Fibroblast of the conjunctiva (primary cell): ENCODE measurements at places on chromosomes 7 and 10.

DNA sequence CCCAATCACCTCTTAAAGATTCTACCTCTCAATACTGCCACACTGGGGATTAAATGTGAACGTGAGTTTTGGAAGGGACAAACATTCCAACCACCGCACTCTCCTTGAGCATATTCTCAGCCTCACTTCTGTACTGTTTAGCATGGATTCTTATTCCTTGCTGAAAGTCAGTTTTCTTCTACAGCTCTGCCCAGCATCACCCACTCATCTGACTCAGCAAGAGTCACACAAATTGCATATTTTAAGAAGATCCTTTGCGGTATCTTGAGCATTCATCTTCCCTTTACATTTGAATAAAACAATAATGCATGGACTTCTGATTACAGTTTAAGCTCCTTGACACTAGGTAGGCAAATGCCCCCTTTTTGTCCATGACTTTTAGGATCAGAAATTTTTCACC is 251.6 kb upstream of the MKLN1 start:
- DNase-seq: no peak

DNA sequence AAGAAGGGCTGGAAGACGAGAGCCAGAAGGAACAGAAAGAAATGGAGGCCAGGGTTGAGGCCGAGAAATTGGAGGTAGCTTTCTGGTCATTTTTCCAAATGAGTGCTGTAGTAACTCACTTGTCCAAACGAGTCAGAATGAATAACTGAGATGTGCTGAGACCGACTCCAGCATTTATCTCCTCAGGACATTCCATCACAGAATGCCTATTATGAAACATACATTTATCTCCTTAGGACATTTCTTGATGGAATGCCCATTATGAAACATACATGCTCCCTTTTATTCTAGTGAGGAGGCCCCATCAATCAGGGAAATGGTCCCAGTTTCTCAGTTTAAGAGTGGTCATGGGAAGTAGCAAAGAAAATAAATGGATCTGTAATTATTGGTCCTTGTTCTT is 16.5 kb downstream of the AVL9 start:
- DNase-seq: no peak

- no peak for DNase-seq
Observed at GRCh38 chr10:88886557-88886956, 6.5 kb downstream of the STAMBPL1 start.

- no peak for DNase-seq
Observed at GRCh38 chr7:153852261-153852660, 199.9 kb upstream of the DPP6 start.

DNA sequence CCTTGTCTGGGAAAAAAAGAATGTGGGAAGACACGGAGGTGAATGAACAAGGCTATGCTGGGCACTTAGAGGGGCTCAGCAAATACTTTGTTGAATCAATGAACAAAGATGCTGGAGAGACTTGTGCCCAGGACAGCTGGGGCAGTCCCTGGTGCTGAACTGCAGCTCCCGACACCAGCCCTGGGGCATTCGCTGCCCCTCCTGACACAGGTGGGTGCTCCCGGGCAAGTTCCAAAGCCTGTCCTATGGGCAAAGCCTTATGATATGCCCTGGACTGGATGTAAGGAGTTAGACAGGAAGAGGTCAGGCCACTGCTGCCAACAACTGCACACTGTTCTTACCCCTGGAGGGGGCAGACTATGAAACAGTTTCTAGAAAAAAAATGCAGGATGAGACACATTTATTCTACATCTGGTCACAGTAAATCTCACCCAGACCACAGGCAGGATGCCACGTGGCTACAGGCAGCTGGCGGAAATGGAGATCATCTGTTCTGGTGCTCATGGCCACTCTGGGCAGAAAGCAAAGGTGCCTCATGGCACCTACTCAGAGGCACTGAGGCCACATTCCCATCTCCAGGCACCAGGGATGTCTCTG is 21.9 kb upstream of the FRAT2 start:
- DNase-seq: no peak

DNA sequence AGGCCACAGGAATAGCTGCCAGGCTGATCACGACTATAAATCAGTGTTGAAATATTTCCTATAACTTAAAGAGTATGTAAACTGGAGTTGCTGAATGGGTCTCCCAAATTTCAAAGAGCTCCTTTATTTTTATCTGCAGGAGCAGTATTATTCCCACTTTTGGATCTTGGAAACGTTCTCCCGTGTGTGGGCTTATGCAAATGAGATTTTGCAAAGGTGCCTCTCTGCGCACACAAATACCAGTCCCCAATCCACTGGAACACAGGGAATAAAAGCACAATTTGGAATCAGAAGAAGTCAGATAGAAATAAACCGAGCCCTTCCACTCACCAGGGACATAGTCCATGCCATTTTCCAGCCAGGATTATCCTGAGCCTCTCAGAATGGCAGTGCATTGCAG is 350.2 kb upstream of the CELF2 start:
- no peak for DNase-seq

DNA sequence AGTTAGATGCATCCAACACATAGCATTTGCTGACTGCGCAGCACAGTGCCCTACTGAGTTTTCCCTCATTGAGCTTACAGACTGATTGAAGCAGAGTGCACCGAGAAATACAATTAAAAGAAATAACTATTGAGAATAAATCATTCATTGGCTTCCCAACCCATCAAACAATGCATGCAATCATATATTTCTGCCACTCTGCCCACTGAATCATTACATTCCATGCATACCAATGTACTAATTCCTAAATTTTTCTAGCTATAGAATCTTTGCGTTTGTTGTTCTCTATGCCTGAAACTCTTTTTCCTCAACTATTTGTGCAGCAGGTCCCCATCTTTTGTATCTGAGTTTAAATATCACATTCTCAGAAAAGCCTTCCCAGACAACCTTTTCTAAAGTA is 783.8 kb downstream of the SORCS1 start:
- DNase-seq: no peak

GRCh38 chr10:2782265-2782664 is 285.1 kb upstream of the PFKP start:
- no peak for DNase-seq

- DNase-seq: no peak
Observed at GRCh38 chr7:131012477-131013031, 278.5 kb upstream of the KLF14 start.

GRCh38 chr10:101066146-101066895 is 4.5 kb downstream of the KAZALD1 start:
- DNase-seq: peak; percentile 63

DNA sequence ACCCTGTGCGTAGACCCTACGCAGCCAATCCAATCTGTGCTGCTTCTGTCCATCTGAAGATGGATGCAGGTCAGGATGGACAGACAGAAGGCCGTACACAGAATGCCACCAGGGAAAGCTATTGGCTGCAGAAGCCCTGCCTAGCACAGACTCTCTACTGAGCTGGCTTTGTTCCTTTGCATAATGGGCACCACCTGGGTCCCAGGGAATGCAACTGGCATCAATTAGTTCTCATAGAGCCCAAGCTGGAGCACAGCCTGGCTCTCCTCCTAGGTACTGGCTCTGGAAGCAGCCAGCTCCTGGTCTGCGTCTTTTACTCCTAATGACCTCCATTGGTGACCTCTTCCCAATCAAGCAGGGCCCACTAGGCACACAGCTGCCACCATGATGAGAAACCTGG is 26.8 kb upstream of the CACUL1 start:
- DNase-seq: no peak

- DNase-seq: no peak
Observed at GRCh38 chr10:29023678-29024077, 265.2 kb upstream of the LYZL1 start.

GRCh38 chr10:131907679-131908078 is 6.9 kb downstream of the PPP2R2D start:
- DNase-seq: no peak

DNA sequence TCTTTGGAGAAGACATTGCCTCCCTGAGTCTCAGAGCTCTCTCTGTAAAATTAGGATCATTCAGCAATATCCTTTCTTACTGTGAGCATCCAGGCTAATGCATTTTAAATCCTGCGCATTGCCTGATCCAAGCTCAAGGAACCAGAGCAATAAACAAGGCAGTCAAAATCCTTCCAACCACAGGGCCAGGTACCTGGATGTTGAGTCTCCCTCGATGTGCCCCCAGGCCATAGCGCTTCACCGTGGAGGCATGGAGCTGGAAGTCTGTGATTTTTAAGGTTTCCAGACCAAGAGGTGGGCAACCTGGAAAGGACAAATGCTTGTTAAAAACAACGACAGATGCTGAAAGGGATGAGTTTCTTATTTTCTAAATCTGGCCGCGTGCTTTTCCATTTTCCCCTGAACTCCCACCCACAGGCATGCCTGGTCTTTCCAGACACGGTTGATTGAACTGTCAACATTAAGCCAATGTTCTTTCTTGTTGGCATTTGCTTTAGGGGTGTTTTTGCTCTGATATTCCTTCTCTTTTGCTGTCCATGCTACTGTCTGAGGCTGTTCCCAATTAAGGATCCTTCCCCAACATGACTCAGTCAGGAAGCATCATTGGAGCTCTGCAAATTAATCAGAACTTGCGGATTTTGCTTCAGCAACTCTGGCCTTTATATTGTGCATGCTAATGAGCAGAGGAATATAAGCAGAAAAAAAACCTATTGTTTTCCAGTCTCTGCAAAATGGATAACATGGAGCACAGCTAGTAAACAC is 29.0 kb downstream of the CPXM2 start:
- DNase-seq: no peak

DNA sequence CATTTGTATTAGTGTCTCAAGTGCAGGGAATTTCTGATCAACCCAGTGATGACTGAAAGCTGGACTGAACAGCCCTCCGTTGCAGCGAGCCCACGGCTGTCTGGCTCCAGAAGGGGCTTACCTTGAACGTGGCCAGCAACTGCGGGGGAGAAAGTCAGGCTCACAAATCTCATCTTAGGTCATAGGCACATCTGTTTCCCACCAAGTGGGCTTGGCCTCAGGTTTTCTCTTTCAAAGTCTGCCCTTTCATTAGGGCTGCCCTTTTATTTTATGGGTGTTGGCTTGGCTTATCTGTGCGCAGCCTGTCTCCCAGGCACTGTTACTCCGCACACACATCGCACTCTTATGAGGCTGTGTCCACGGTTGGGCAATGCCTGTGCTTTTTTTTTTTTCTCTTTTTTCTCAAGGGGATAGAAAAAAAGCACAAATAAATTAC is 178.0 kb downstream of the JCAD start:
- DNase-seq: peak; percentile 26

- no peak for DNase-seq
Observed at GRCh38 chr7:2417981-2418481, 14.6 kb downstream of the CHST12 start.

DNA sequence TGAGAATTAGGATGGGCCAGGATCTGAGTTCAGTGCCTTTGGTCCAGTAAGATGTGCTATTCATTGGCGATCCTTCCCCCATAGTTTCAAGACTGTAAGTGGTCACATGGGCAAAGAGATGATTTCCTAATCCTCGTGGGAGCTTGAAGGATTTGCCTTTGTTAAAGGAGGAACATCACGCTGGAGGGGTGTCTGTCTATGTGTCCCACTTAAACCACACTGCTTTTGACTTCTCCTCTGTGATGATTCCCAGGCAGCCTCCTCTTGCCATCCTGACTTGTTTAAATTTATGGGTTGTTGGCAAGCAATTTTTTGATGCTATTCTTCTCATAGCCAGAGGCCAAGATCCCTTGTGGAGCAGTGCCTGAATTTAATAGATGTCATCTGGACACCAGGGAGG is 154.0 kb downstream of the TCF7L2 start:
- peak; percentile 40 for DNase-seq

GRCh38 chr7:2326951-2327350 is 12.7 kb upstream of the SNX8 start:
- no peak for DNase-seq

DNA sequence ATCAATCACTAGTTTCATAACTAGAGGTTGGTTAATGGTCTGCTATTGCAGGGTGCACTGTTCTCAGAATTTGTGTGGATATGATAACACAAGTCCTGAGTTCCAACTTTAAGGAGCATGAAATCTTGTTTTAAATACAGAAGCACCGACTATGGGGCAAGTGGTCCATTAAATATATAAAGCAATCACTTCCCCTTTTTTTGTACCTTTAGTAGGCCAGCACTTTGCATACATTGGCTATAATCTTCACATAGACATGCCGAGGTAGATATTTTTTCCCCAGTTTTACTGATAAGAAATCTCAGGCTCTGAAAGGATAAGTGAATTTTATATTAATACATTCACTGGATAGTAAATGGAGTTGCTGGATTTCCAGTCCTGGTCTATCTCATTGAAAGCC is 286.3 kb downstream of the NRG3 start:
- no peak for DNase-seq

DNA sequence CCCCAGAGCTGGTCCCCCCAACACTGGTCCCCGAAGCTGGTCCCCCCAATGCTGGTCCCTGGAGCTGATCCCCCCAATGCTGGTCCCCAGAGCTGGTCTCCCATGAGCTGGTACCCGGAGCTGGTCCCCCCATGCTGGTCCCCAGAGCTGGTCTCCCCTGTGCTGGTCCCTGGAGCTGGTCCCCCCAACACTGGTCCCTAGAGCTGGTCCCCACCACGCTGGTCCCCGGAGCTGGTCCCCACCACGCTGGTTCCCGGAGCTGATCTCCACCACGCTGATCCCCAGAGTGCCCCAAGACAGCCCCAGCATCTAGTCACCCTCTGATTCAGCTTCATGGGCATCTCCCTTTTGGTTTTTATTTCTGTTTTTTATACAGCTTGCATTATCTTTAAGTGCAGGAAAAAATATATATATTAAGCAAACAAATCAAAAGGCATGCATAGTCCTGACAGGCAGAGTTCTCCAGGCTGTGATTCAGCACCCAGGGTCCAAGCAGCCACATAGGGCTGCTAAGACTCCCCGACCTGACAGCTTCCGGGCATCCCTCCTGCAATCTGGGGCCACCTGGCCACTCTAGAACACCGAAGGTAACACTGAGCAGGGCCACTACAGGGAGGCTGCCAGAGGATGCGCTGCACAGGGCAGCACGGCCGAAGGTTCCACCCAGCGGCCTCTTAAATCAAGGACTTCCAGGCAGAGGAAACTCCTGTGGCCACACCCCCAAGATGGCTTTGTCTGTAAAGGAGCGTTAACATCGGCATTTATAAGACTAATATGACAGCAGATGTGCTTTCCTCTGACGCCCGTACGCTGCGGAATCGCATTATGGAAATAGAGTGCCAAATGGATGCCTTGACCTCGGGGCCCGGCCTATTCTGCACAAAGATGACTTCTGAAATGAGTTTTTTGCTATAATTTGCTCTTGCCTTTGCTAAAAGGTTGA is 215.0 kb downstream of the PTPRN2 start:
- DNase-seq: no peak

- DNase-seq: peak; percentile 41
Observed at GRCh38 chr10:70561070-70561469, 41.5 kb downstream of the PRF1 start.

- no peak for DNase-seq
Observed at GRCh38 chr10:121096617-121097431, 245.7 kb downstream of the WDR11 start.

GRCh38 chr7:148754912-148755311 is 56.2 kb downstream of the CUL1 start:
- no peak for DNase-seq

- no peak for DNase-seq
Observed at GRCh38 chr7:102866535-102867215, 46.1 kb upstream of the LRRC17 start.

DNA sequence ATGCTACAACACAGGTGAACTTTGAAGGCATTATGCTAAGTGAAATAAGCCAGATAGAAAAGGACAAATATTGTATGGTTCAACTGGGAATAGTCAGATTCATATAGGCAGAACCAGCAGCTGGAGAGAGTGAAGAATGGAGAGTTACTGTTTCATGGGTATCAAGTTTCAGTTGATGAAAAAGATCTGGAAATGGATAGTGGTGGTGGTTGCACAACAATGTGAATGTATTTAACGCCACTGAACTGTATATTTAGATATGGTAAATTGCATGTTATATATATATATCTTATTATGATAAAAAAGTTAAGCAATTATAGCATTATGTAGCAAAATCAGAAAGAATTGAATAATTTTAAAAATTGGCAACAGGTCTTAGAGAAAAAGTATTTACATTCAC is 3.9 kb downstream of the LMBR1 start:
- no peak for DNase-seq
